Right lung (tissue), 10 donors: ENCODE measurements at places on chromosomes 7 and 10. TPM values are rescaled to one million over a fixed set of nuclear protein-coding genes. Genes with fewer than 3 reads are reported as not detected.

Gene IGFBP3
- polyA plus RNA-seq = 53.9 TPM

Gene CPVL
- polyA plus RNA-seq = 8.2 TPM

Gene RAB19
- 1.1 TPM for polyA plus RNA-seq

Gene TAS2R41
- not detected for polyA plus RNA-seq

DNA sequence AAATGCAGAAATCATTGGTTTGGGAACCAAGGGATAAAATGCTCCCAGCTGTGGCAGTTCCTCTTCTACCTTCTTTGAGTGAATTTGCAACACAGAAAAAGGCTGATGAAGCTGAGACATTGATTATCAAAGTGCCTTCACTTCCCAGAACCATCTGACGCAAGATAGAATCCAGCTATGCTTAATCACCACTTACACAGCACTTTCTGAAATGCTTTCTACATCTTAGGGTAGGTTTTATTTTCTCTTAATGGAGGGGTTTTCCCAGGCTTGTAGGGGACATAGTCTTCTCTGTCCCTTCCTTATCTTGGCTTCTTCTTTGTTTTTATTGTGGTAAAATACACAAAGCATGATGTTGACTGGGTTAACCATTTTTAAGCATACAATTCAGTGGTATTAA is 332.6 kb upstream of the ZNF32 start:
- DNase-seq = no peak

GRCh38 chr10:124124123-124124768 is 30.8 kb upstream of the CHST15 start:
- DNase-seq = no peak

GRCh38 chr7:2069472-2069860 is 163.3 kb downstream of the MAD1L1 start:
- DNase-seq = no peak

DNA sequence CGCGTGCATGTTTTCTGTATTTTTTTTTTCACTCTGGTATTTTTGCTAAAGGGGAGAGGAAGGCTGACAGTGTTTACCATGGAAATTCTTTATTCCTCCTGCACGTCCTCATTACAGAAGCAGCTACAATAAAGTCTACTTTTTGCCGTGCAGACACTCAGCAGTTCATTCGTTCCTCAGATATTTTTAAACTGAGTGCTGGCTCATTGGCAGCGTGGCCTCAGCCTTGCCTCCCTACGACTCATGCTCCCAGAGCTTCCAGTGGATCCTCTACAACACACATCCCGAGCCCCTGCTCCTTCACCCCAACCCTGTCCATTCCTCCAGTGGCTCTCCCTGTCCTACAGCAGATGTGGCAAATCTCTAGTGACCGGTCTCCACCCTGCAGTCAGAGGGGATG is 239.2 kb upstream of the ZMIZ1 start:
- DNase-seq = no peak

- DNase-seq = no peak
Observed at GRCh38 chr10:89695307-89695706, 6.1 kb upstream of the KIF20B start.

DNA sequence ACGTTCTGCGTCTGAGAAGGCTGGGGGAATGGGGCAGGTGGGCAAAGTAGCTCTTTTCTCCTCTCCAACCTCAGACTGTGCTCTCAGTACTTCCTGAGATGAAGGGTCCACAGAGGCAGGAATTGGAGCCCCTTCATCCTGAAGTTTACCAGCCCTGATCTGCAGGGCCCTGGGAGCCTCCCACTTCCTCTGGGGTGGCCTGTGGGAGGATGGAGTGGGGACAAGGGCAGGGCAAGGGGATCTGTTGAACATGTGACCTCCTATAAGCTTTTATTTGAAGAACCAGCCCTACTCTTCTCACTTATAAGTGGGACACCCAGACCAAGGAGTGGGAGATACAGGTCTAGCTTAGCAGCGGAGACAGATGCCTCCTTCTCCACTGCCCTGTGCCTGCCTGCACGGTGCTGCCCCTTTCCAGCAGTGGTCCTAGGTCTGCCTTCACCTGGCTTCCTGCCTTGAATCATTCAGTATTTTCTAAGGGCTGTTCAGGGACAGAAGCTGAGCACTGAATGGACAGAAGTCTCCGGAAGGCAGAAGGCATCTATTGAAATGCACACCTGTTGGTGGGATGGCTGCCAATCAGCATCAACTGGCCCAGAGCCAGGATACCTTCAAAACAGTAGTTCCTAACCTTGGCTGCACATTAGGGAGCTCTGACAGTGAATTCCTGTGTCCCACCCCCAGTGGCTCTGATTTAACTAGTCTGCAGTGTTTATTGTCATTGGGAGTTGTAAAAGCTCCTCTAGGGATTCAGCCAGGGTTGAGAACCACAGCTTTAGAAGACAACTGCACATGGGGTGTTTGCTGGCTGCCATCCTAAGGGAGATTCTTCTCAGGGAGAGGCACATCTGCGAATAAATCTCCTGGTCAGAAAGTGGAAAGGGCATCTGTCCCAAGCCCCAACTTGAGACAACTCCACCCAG is 2.7 kb upstream of the ARHGAP22 start:
- DNase-seq = no peak

DNA sequence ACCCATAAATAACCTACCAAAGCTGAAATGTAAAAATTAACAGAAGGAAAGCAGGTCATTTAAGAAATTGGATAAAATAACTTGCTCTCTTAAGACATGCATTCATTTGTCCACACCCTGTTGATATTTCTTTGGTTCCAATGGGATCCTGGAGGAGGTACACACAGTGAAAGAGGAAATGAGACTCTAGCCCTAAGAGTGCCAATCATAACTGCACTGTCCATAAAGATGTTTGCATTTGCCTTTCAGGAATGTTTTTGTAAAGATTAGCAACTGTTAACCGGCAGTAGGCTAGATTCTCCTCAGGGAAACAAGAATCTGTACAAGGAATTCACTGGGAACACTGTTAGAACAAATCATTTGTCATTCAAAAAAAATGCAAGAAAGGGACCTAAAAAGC is 61.0 kb downstream of the MEOX2 start:
- DNase-seq = no peak

- DNase-seq = no peak
Observed at GRCh38 chr10:61964059-61964709, 62.7 kb downstream of the ARID5B start.

DNA sequence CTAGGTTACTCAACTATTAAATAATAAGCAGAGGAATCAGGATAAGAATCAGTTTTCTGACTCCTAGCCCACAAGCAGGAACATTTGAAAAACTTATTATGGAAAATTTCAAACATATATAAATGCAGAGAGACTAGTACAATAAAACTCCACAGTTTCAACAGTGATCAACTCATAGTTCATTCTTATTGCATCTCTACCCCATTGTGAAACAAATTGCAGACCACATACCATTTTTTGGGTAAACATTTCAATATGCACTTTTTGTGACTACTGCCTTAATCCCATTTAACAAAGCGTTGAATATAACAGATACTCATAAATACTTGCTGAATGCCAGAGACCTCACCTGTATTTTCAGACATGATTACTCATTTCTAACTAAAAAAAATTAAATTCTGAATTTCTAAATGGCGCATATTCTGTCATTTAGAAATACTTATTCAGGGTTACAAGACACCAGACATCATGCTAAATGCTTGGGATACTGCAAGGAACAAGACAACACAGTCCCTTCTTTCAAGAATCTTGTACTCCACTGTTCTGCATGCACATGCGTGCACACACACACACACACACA is 11.4 kb downstream of the CDK6 start:
- no peak for DNase-seq

DNA sequence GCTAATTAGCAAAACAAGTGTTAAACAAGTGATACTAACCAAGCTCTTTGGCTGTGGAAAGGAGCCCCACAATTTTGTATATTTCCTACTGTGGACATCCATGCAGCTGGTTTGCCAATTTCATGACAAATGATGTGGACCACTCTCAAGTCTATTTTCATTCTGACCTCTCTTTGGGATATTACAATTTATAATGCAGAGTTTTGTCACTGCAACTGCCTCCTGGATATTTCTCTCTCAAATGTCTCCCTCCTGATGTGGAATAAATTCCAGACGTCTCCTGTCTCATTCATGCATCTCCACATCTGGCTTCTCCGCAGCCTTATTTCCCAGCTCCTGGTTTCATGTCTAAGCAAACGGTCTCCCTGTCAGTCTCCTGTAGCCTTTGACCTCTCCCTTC is 80.6 kb upstream of the RHEB start:
- no peak for DNase-seq
